Hepatocyte (in vitro differentiated cells): ENCODE measurements at places on chromosomes 7 and 10.

DNA sequence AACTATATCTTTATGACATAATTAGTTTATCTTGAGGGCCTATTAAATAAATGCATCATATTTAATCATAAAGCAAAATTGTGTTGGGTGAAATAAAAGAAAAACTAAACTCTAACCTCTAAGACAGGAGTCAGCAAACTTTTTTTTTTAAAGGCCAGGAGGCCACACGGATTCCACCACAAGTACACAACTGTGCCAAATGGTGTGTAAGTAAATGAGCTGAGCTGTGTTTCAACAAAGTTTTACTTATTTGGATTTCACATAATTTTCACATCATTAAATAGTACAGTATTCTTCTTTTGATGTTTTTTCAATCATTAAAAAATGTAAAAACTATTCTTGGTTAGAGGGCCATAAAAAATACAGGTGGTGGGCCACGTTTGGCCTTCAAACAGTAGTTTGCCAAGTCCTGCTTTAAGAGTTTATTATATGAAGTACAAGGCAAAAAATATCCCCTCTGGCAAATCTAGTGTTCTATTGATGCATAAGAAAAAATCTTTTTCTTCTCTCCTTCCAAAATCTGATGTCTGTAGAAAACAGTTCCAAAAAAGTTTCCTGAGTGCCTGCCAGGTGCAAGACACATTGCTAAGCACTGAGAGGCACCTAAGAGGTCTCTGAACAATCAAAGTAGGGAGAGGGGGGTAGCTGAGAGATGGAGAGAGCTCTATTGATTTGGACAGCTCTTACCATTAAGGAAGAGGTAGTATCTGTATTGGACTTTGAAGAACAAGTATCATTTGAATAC lies 26.5 kb upstream of the SPOCK2 start:
- DNase-seq = no peak

GRCh38 chr10:130726996-130727725 lies 584.4 kb downstream of the TCERG1L start:
- no peak for DNase-seq

DNA sequence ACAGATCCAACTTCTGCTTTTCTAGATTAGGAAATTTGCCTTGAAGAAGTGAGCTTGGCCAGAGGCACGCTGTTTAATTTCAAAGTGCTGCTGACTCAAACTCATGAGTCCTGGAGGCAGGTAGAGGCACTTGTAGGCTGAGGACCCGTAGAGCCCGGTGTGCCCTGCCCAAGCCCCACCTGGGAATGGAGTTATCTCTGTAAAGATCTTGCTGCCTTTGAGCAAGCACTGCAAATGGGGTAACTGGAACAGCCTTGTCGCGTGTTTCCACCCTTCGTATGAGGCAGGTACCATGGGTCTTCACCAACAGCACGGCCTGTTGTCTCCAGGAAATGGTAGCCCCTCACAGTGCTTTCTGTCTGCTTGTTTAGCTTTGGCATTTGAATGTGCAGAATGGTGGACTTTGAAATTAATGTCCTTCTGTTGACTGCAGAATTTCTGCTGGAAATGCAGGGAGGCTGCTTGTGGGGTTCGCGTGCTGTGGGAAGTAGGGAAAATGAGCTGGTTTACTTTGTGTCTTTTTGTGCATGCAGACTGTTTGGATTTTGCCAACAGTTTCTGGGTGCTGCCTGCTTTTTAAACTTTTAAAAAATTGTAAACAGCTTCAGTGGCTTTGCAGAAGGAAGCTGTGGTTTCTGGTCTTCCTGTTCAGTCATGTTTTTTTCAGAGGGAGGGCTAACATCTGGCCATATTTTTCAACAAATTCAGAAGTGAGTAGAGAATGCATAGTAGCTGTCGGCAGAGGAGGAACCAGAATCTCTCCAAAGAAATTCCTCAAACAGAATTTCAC lies 27.2 kb downstream of the CCM2 start:
- no peak for DNase-seq

GRCh38 chr7:50389961-50390360 lies 60.2 kb downstream of the FIGNL1 start:
- no peak for DNase-seq

DNA sequence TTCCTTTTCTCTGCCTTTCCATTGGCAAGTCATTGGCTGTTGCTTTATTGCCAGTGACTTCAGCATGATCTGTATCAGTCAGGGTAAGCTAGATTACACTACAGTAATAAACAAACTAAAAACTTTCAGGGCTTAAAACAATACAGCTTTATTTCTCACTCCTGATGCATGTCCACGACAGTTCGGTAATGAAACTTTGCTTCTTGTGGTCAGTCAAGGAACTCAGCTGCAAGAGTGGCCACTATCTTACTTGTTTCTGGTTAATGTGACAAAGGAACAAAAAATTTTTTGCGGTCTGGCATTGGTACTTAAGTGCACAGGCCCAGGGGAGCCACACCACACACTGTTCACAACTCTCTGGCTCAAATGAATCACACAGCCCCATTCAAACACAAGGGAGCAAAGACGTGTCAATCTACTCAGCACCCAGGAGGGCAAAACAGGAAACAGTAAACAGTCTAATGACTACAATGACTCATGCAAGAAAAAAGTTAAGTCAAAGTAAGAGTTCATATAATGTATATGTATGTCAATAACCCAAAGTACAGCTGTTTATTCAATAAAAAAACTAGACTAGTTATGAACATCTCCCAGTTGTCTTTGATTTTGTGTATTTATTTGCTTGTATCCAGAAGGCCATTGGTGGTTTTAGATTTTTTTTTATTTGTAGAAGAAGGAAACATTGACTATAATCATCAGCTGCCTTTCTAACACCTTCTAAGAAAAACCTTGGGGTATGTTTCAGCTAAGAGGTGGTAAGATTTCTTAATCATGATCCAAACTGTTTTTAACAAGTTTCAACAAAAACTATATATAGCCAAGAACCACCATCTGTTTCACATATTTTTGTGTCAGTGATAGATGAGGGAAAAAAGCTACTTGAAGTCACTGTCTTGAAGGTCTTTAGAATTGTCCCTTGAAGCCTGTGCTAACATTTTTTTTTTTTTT lies 134.4 kb upstream of the FAM3C start:
- peak; percentile 37 for DNase-seq

- DNase-seq = peak; percentile 55
Observed at GRCh38 chr7:158649279-158649678, 55.3 kb downstream of the NCAPG2 start.

GRCh38 chr10:118870467-118871243 lies 115.9 kb upstream of the CACUL1 start:
- DNase-seq = peak; percentile 78

GRCh38 chr7:79287981-79288380 lies 165.5 kb downstream of the MAGI2 start:
- DNase-seq = no peak

DNA sequence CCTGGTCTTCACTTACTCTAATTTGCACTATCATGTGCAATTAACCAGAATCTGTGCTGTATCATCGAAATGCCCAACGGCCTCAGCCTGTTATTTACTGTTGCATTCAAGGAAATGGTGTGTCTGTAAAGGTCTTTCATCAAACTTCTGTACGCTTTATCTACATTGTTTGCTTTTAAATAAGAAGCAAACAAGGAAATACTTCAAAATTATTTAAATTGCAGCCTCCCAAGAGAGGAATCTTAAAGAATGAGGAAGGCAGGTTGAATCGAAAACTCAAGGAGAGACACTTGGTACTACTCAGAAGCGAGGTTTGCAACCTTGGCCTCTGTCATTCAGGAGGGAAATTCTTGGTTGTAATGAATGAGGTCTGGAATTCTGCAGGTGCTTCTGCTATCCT lies 40.7 kb downstream of the MGAM start:
- no peak for DNase-seq

GRCh38 chr7:81008901-81009300 lies 90.0 kb upstream of the SEMA3C start:
- no peak for DNase-seq

GRCh38 chr7:141231018-141231792 lies 157.3 kb downstream of the TMEM178B start:
- DNase-seq = peak; percentile 63
